ENCODE measurements at places on chromosomes 12 and 14.

DNA sequence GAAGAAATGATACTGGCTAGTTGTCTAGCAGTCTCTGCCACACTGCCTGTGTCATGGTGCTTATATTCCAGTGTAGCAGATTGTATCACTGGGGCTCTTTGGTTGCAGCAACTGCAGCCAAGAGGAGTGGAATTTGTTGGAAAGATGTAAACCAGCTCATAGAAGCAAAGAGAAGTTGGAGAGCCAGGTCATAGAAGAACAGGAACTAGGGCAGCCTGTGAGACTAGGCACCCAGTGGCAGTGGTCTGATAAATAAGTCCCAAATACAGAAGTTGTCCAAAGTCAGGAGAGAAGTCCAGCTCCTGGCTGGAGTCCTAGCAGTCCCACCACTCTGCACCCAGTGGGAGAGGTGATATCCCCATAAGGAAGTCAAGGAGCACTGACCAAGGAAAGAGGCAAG, 172.5 kb upstream of the ARID2 start:
- DNase-seq = no peak

DNA sequence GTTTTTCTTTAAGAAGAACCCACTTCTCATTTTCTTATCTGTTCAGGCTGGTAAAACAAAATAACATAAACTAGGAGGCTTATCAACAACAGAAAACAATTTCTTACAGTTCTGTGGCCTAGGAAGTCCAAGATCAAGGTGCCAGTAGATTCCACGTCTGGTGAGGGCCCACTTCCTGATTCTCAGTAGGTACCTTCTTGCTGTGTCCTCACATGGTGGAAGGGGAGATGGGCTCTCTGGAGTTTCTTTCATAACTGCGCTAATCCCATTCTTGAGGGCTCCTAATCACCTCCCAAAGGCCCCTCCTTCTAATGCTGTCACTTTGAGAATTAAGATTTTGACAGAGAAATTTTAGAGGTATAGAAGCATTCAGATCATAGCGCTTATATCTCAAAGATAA, 33.4 kb downstream of the TXNRD1 start:
- no peak for DNase-seq

DNA sequence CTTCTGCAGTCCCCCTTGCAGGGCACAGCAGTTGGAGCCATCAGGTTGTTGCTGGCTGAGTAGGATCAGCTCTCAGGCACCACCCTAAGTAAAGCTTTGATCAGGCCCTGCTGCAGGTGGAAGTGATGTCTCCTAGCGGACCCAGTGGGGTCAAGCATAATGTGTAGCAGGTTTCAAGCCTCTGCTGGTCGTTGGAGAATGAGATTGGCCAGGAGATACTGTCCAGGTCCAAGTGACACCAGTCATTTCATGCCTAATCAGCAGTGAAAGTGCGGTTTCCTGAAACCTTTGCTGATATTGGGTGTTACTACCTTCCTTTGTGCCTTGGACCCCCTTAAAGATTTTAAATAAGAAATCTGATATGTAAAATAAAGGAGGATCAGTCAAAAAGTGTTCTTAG, 72.6 kb downstream of the SUSD6 start:
- DNase-seq = no peak

DNA sequence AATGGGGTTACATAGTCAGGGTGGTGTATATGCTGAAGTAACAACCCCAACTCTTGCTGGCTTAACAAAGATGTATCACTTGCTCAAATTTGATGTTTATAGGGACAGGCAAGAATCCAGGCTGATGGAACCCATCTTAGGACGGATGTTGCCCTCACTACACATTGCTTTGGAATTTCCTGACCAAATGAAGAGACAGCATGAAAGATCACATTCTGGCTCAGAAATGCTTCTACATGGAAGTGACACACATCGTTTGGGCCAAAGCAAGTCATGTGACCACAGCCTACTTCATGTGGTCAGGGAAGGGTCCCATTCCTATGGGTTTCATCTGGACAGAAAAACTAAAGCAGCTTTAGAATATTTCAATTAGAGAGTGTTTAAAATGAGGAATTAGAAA, 345.8 kb downstream of the TMEM132D start:
- no peak for DNase-seq

DNA sequence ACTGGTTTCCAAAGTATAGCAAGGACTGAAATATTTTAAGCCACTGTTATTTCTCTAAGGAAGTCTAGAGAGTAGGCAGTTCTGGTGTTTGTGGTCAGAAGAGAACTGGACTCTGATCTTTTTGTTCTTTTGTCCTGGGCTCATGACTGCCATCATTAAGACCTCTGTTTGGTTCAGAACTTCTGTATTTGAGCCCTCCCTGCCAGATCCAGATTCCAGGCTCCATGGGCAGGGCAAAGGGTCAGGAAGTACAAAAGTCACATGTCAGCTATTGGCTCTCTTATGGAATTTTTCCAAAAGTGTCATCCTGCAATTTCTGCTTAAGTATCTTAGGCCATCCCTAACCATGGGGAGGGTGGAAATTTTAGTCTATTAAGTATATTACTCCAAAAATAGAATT, 6.8 kb downstream of the PIWIL1 start:
- DNase-seq = no peak
